ENCODE measurements at places on chromosomes 2 and 18.
A peak's percentile ranks its signal among the peaks of the same experiment; 100 is the strongest.

DNA sequence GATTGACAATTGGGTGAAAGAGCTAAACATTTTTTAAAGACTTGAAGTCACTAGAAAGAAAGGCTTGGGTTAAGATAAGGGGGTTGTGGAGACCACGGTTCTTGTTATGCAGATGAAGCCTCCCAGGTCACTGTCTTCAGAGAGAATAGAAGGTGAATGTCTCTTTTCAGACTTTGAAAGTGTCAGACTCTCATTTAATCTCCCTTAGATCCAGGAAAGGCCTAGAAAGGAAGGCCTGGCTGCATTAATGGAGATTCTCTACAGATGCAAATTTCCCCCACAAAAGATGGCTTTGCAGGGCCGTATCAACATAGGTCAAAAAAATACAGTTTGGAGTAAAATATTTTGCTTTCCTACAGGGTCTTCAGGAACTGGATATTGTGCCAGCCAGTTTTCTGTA, 193.9 kb downstream of the RTP5 start:
- no peak for DNase-seq

GRCh38 chr2:128441341-128442052, 122.8 kb upstream of the HS6ST1 start:
- no peak for DNase-seq

DNA sequence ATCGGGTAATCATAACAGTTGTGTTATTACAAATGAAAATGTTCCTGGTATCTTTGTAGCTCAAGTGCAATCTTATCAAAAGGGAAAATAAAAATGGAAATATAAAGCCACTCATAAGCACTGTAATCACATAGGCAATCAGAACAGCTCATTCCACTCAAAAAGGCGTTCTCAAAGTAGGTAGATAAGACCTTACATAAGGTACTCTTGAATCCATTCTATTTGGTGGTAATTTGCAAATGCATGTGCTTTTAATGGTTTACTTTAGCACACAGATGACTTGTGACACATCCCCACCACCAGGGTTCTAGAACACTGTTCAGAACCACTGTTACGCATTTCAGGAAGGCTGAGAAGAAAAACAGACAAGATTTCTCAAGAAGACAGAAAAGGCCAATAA, 86.7 kb upstream of the NARS1 start:
- DNase-seq = no peak

GRCh38 chr2:65021709-65022108, 32.5 kb downstream of the SLC1A4 start:
- no peak for DNase-seq

GRCh38 chr2:47267711-47268086, 112.6 kb upstream of the STPG4 start:
- no peak for DNase-seq

- peak; percentile 34 for DNase-seq
Measured at GRCh38 chr2:210128961-210129360, 42.2 kb downstream of the KANSL1L start.

DNA sequence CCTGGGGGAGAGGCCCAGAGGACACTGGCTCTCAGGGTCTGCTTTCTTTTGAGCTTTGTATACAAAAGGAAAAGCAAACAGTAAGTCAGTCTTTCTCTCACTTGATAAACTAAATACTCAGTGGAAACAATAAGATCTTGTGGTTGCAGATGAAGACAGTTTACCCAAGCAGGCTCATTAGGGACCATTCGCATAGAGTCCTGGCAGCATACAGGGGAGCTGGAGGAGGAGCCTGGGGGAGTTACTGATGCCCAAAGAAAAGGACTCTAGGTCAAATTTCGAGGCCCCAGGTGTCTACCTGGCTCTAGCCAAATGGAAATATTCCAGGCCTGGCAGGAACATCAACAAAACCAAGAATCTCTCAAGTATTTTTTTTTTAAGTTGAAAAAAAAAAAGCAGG, 225.3 kb downstream of the CNTNAP5 start:
- no peak for DNase-seq

DNA sequence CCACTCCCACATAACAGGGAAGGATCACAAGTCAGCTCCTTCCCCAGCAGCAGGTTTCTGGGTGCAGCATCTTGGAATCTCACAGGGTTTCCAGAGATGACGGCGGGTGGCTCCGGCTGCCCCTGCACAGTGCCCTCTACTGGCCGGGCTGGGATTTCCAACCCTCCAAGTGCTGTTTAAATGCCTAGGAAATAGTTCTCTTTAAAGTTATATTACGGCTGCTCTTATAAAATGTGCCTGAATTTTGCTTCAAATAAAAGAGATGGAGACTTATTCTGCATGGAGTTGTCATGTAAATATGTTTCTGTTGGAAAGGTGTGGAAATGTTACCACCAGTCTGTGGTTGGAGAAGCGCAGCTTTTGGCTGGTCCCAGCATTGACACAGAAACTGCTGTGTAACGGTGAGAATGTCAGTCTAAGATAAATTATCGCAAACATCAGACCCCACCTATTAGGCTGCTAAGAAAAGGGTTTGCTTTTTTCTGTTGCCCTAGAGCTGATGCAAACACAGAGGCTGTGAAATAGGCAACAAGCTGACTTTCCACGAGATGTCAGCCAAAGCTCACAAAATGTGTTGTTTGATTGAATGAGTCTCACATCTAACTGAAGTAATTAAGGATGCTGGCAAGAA, 3.3 kb upstream of the HJURP start:
- DNase-seq = no peak

GRCh38 chr2:235877275-235877802, 290.8 kb downstream of the GBX2 start:
- no peak for DNase-seq

GRCh38 chr2:143815082-143815481, 685.9 kb downstream of the ARHGAP15 start:
- no peak for DNase-seq

DNA sequence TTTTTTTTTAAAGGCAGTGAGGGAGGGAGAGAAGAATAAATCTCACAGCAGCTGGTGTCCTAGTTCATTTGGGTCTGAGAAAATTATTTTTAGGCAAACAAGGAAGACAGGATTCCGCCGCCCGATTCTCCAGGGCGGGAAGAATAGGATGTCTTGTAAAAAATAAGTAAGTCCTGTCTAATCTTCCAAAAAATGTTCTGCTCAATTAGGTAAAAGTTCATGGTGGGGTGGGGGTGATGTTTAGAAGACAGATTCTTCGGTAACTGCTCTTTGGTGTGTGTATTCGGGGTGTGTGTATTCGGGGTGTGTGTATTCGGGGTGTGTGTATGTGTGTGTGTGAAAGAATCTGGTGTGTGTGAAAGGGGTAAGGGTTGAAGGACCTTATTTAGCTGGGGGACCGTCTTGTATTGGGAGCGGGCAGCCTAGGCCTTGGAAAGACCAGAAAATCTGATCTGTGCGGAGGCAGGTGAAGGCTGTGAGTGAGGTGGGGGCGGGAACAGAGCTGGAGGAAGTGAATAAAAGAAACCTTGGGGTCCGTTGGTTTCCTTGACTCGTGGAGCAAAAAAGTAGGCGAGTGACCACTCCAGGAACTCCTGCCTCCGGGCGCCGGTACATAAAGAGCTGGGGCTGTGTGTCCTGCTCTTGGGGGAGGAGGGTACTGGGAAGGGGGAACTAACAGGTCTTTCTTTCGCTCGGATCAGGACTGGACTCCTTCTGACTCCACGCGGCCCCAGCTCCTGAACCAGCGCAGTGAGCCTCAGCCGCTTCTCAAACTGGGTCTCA, 4.4 kb upstream of the PAX3 start:
- DNase-seq = no peak

- no peak for DNase-seq
Measured at GRCh38 chr2:151338115-151338514, 19.3 kb upstream of the TNFAIP6 start.

DNA sequence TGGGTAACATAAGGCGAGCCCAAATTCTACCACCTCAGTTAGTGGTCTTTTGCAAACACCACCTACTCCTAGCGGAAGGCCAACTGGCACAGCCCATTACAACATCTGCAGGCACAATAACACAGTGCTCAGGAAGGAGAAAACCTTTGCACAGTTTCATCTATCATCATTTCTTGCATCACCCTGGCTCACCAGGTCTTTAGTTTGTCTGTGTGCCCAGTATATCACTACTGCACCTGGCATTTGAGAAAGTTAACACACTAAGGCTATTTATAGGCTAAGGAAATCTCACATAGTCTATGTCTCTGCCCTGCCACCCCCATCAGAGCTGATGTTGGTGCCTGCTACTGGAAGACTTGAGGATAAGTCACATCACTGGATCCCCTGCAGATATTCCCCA, 484.0 kb downstream of the SATB2 start:
- DNase-seq = no peak

- no peak for DNase-seq
Measured at GRCh38 chr2:23713351-23713750, 213.6 kb downstream of the ATAD2B start.

DNA sequence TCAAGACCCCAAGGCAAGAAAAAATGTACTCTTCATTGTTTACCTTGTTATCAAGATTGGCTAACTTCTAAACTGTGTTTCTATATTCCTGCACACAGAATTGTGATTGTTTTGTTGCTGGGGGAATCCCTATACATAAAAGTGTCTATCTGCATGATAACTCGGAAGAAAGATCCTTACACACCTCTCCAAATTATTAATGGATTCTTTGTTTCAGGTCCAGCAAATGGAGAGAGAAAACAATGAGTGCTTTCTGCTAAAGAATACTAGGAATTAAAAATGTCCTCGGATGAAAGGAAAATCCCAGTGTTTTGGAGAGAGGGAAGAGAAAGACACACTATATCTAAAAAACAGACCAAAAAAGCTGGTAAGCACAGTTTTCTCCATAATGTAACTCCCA, 6.2 kb upstream of the DAPL1 start:
- DNase-seq = no peak

- DNase-seq = peak; percentile 31
Measured at GRCh38 chr2:68909793-68910674, 38.8 kb upstream of the BMP10 start.

- no peak for DNase-seq
Measured at GRCh38 chr2:72149556-72150156, 2.0 kb upstream of the CYP26B1 start.

- no peak for DNase-seq
Measured at GRCh38 chr2:233430081-233430480, 75.8 kb downstream of the DGKD start.

GRCh38 chr2:204027091-204027490, 90.5 kb downstream of the ICOS start:
- DNase-seq = no peak

DNA sequence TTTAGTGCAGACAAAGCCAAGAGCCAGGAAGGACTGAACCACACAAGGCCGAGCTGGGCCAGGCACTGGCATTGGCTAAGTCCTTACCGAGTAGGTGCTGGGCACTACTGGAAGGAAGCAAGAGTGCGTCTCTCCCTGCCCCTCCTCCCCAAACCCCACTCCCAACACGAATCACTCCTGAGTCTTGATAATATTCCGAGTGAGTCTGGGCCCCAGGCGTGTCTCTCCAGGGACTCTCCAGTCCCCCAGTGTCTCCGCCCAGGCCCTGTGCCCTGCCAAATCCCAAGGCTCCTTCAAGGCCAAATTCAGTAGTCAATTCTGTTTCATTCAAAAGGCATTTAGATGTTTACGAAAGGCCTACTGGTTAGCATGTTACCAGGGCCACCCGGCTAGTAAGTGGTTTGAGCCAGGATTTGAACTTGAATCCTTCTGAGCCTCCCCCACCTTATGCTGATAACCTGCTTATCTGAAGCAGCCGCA, 82.8 kb downstream of the GLI2 start:
- DNase-seq = no peak

GRCh38 chr2:1091895-1092585, 141.4 kb downstream of the SNTG2 start:
- DNase-seq = no peak

DNA sequence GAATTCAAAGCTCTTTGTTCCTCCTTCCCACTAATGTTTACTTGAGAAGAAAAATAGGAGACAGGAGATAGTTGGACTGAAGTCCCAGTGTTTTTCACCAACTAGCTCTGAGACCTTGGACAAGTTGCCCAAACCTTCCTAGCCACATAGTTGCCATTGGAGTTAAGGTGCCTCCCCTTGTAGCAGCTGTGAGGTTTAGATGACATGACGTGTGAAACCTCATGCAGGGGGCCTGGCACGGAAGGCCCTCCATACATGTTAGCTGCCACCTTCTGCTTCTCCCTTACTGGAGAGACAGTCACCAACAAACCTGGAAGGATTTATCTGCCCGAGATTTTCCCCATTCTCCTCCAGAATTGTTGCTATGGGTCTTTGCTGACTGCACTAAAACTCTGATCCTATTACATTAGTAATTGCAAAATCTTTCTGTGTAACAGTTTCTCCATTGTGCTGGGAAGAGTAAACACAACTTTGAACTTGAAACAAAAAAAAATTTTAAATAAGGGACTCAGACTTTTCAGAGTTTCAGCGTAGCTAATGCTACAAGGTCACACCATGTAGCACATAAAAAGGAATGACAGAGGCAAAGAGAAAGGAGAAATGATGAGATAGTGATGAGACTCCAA, 23.8 kb upstream of the CABYR start:
- DNase-seq = no peak

DNA sequence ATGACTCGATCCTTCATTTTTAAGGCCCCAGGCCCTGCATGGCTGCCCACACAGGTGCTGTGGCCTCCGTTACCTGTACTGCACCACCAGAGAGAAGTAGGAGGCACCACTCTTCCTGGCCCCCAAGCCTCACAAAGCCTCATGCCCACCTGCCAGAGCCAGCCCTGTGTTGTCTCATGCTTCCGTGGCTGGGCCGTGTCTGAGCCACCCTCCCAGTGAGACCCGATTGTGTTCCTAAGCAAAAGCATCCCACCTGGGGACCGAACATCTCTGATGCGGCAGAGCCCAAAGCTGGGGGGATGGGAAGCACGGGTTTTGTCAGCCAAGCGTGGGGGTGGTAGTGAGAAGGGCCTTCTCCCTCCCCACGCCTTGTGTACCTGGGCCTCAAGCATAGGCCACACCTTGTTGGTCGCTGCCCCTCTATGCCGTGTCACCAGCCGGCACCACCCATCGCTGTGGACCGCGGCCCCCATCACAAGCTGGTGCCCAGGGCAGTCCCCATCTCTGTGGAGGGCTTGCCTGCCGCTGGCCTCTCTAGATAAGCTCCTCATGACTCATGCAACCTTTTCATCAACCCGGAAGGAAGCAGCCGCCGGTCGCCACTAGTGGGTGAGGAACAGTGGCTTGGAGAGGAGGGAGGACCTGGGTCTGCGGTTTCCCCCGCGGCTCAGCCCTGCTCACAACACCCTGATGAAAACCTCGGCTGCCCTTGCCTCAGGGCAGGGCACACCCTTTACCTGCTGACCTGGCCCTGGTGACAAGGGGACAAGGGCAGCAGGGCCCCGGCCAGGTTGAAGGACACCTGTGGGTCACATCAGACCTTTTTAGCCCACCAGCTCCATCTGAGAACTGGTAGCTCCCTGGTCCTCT, 2.7 kb upstream of the RNPEPL1 start:
- DNase-seq = no peak

Measured in NCI-H510A (cell line).